Chondrocyte (in vitro differentiated cells): ENCODE measurements at places on chromosomes 1 and 21.
A peak's percentile ranks its signal among the peaks of the same experiment; 100 is the strongest.

DNA sequence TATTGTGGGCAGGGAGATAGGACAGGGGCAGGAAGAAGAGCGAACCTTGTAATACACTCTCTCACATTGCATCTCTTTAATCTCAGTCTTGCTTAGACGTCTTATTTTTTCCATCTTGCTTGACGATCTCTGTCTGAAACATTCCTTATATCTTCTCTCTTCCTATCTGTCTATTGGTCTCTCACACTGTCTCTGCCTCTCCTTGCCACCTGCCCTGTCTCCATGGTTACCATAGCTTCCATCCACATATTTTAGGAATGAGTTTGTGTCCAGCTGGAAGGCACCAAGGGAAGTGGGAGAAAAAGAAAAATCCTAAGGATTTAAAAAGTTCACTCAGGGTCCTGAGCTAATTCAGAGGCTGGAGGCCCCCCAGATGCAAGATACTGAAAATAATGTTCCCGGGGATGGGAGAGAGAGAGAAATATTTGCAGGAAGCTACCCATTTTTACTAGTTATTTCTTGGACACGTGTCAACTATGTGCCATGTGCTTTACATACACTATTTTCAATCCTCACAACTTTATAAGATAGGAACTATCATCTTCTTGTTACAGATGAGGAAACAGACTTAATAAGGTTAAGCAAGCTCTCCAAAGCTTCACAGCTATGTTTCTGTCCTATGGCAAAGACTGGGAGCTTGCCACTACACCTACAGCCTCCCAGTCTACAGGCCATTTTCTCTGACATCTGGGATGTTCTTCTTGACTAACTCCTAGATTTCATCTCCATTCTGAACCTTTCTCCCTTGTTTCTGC, 933 bp downstream of the ANKRD34A start:
- no peak for DNase-seq
- peak overlapping the region; percentile 88 for H3K4me3 ChIP-seq
- H3K27me3 ChIP-seq = no peaks in the 10 kb centered on the region
- H3K27ac ChIP-seq = peak overlapping the region; percentile 97
- peaks cover 2% of the 10 kb centered on the region for H3K36me3 ChIP-seq

GRCh38 chr1:9413071-9413876, 120.6 kb downstream of the SPSB1 start:
- H3K27ac ChIP-seq = peak overlapping the region; percentile 98
- H3K36me3 ChIP-seq = no peaks in the 10 kb centered on the region
- H3K27me3 ChIP-seq = no peaks in the 10 kb centered on the region
- peaks cover 37% of the 10 kb centered on the region for H3K4me1 ChIP-seq

DNA sequence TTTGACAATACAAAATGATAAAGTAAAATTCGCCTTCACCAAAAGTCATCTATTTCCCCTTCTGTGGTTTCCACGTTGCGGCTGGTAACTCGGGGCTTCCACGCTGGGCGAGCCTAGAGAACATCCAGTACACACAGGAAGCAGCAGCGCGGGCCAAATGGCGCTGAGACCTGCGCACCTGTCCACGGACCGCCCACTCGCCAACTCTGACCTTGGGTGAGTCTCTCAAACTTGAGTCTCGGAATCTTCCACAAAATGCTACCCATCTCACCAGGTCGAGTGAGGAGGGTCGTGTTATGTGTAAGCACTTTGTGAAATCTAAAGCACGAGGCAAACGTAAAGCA, 820 bp upstream of the TTF2 start:
- H3K36me3 ChIP-seq = peaks cover 2% of the 10 kb centered on the region
- H3K4me1 ChIP-seq = peaks cover 14% of the 10 kb centered on the region
- peak overlapping the region; percentile 32 for H3K27ac ChIP-seq
- no peak for DNase-seq
- H3K27me3 ChIP-seq = no peaks in the 10 kb centered on the region
- H3K4me3 ChIP-seq = no peak overlapping the region

DNA sequence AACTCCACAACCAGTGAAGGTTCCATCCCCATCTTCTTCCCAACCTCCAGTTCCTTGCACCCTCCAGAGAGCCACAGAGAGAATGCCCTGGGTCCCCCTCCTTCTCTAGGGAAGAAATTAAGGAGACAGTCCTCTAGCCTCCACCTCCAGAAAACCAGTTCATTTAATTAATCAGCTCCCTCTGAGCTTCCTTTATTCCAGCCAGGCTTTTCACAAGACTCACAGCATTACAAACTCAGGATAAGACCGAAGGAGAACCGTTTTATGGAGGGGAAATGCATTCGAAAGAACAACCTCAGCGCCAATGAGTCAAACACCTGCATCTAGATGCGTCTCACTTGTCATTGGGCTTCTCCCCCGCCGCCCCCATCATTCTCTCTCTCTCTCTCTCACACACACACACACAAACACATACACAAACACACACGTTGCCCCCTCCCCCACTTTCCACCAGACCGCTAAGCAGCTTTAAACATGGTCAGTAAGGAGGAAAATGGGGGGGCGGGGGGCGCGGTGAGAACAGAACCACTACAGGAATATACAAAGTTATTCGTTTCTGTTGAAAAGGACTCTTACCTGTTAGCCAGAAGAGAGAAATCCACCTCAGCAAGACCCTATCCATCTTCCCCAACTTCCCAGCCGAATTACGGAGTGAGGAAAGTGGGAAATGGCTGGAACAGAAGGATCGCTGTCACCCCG, 544 bp downstream of the ILDR2 start:
- peak overlapping the region; percentile 68 for H3K4me3 ChIP-seq
- H3K27me3 ChIP-seq = peaks cover 65% of the 10 kb centered on the region

GRCh38 chr21:14922980-14923379, 141.8 kb downstream of the NRIP1 start:
- H3K27me3 ChIP-seq = no peaks in the 10 kb centered on the region
- H3K36me3 ChIP-seq = no peaks in the 10 kb centered on the region
- H3K4me3 ChIP-seq = no peak overlapping the region
- peaks cover 19% of the 10 kb centered on the region for H3K4me1 ChIP-seq

DNA sequence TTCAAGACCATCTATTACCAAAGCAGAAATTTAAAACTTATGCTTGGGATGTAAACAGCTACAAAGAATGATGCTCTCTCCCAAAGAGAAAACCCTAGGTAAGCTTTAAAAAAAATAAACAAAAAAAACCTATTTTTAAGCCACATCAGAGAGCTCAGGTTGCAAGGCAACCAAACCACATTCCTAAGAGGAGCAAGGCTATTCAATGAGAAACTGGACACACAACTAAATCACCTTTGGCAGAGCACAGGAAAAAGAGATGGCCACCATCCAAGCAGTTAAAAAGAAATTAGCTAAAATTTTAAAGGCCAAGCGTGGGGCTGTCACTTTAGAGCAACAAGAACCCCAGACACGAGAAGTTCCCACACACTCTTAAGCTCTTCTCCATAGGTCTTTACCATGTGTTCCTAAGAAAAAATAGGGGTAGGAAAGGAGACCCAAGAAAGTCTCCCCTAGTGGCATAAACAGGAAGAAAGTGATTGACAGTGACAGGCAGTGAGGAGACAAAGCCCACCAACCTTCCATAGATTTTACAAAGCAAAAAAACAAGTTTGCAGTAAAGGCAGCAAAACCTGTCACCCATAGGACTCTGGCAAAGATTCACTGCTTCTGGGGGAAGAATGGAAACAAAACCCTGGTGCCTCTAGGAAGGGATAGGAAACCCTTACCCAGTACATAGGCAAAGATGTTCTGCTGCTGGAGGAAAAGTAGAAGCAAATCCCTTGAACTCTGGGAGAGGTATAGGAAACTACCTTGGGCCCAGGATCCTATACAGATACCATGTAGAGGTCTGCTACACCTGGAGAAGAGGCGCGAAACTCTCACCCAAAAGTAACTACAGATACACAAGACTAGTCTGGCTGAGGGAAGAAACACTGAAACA, 68.5 kb downstream of the FOXJ3 start:
- no peak overlapping the region for H3K27ac ChIP-seq
- H3K4me3 ChIP-seq = no peak overlapping the region
- H3K36me3 ChIP-seq = peaks cover 14% of the 10 kb centered on the region
- H3K27me3 ChIP-seq = no peaks in the 10 kb centered on the region
